ENCODE measurements at places on chromosomes 7 and 10.

DNA sequence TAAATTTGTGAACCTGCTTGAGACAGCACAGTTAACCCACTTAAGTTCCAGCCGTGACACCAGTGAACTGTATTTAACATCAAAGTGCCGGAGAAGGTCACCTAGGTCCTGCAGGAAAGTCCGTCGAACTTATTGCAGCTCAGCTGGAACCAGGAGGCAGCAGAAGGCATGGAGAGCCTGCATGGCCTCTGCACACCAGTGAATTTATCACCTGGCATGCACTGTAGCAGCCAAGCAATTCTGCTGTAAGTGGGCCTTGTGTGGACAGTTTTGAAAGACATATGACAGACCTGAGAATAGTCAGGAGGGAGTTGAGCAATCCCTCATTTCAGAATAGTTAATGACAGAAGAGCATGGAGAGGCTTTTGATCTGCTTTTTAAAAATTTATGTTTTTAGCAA lies 108.8 kb downstream of the PLXDC2 start:
- DNase-seq: no peak

DNA sequence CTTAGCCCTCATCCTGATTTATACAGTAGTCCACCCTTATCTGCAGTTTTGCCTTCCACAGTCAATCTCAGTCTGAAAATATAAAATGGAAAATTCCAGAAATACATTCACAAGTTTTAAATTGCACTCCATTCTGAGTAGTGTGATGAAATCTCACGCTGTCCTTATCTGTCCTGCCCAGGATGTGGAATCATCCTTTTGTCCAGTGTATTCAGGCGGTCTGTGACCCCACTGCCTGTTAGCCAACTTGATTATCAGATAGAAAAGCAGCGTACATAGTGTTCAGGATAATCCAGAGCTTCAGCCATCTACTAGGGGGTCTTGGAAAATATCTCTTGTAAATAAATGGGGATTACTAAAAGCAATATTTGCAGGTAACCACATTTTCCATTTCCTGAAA lies 146.3 kb downstream of the MALRD1 start:
- no peak for DNase-seq

GRCh38 chr10:112509558-112510291 lies 62.7 kb downstream of the VTI1A start:
- DNase-seq: no peak

DNA sequence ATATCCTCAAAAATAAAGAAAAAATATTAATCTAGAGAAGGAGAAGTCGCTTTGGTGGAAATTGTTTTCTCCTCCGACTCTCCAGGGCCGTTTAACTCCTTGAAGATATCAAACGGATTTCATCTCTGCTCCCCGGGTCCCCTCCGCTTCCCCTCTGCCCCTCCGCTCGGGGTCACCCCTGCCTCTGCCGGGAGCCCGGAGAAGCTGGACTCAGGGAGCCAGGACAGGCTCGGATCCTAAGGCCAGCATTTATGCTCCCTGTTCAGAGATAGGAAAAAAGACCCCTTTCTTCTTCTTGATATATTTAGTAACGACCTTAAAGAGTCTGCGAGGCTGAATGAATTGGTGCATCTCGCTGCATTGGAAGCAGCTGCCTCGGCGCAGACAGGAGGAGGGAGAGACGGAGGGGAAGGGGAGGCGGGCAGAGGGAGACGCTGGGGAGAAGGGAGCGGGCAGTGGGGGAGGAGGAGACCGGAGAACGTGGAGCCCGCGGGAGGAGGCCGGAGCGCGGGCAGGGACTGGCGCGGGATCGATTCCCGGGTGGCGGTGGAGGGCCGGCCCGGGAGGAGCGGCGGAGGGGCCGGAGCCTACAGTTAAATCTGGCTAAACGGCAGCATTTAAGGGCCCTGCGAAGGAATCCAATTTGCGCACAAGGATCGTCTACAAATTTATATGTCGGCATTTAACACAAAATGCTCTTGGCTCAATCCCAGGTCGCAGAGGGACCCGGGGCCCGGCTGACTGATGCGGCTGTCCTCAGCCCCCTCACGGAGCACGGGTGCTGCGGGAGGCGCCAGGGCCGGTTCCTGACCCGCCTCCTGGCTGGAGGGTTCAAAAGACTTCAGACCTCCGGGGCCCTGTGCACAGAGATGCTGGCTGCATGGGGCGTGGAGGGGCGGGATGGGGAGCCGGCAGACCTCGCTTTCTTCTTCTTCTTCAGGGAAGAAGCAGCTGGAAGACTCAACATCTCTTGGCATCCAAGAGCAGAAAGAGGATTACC lies 55.6 kb downstream of the CRTAC1 start:
- no peak for DNase-seq

- peak; percentile 38 for DNase-seq
These were observed at the start of gene PROSER2 for GRCh38 chr10:11823122-11823988. Gene PROSER2 (plus strand): TSS chr10:11823356. CDS start chr10:11852078, 28,722 bp downstream.

DNA sequence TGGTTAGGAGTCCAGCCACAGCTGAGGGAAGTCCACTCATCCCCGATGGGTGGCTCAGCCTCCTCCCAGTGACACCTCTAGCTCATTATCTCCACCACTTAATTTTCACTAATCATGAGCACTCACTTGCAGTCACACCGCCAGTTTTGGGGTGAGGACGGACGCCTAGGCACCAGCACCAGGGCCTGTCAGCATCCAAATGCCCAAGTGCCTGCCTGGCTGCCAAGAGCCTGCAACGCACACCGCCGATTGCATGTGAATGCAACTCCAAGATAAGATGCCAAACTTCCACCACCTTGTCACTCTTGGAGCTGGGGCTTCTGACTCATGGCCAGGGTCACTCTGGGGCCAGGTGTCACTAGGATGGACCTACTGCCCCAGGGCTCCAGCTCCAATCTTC lies 24.4 kb upstream of the SMARCD3 start:
- no peak for DNase-seq

DNA sequence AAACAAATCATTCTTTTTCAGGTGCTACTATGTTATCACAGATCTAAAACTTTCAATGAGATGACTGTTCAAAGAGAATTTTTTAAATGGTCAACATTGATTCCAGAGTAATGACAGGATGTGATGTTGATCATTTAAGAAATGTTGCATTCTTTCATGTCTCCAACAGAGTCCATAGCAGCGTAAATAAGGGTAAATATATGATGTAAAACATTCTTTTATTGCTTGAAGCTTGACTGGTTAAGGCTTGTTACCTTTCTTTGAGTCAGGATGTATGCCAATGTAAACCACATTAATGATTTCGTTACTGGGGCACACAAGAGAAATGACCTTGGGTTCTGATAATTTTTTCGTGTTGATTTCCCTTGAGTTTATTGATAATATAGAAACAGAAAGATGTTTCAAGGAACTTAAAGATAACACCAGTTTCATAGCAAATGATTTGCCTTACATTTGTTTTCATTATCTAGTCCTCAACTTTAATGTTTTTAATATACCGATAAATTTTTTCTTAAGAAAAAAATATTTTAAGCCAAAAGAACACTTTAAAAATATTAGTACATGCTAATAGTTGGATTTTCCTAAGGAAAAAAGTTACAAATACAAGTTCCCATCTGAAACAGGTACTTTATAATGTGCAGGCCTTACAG lies 3.5 kb downstream of the STK17A start:
- no peak for DNase-seq

GRCh38 chr7:122380992-122381391 lies 76.4 kb upstream of the FEZF1 start:
- DNase-seq: no peak

GRCh38 chr7:155555116-155555695 lies 8.8 kb upstream of the CNPY1 start:
- no peak for DNase-seq

- DNase-seq: no peak
These were observed 12.6 kb upstream of the COL1A2 start for GRCh38 chr7:94382132-94382531.

DNA sequence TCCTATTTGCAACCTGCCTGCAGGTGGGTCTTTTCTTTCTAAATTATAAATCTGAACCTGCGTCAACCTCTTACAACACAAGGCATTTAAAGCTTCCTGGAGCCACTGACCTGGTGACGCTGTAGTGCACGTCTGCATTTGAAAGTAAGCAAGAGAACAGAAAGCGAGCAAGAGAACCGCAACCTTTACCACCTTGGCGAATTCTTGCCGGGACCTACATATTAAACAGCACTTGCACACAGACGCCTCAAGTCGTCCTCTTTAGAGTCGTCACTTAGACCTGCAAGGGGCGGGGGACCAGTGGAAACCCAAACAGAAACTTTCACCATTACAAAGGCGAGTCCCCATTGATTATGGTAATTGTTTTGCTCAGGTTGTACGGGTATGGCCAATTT lies 9.5 kb downstream of the GLI3 start:
- DNase-seq: no peak

DNA sequence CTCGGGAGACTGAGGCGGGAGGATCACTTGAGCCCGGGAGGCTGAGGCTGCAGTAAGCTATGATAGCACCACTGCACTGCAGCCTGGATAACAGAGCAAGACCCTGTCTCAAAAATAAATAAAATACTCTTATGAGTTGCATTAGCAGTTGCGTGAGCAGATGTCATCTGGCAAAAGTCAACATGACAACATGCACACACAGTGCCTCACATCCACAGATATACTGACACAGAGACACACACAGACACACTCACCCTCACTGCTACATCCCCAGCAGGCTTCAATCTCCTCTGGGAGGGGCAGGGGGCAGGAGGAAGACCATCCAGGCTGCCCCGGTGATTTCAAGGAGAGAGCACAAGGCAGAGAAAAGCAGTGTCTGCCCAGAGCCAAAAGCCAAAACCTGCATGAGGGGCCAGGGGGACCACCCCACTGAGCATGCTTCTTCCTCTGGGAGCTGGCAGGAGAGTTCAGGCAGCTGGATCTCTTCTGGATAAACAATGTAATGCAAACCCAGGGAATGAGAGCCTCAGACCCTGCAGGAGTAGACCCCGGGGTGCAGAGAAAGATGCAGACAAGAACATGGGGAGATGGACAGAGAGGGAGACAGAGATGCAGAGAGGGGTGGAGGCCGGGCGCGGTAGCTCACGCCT lies 9.6 kb upstream of the ELN start:
- no peak for DNase-seq

- DNase-seq: no peak
These were observed 51.1 kb upstream of the MEOX2 start for GRCh38 chr7:15737601-15738000.

- no peak for DNase-seq
These were observed 513.9 kb downstream of the ADRA2A start for GRCh38 chr10:111590703-111591102.

GRCh38 chr7:106729720-106730385 lies 68.9 kb upstream of the CCDC71L start:
- DNase-seq: no peak

DNA sequence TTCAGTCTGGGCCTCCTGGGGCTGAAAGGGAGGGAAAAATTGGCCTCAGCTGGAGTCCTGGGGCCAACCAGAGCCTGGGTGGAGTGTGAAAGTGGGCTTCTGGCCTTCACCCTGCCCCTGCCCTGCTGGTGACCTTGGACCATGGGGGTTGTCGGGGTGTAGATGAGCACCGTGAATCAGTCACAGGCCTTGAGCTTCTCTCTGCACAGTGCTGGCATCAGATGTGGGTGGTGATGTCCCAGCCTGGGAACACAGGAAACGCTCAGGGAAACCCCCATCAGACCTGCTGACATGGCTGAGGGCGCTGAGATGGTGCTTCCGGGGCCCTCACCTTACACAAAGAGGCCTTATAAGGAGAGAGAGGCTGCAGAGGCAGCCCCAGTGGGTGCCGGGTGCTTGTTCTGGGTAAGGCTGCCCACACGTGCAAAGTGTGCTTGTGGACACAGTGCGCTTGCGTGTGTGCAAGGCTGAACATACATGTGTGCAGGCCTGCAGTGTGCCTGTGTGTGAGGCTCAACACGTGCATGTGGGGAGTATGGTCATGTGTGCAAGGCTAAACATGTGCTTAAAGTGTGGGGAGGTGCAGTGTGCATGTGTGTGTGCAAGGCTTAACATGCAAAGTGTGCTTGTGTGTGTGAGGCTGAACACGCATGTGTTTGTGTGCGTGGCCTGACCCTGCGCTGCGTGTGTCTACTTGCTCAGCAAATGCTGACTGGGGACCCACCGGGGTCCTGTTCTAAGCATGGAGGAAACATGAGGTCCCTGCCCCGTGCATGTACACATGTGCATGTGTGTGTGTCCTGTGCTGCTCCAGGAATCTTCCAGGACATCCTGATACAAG lies 6.5 kb downstream of the ARPC1B start:
- DNase-seq: no peak

DNA sequence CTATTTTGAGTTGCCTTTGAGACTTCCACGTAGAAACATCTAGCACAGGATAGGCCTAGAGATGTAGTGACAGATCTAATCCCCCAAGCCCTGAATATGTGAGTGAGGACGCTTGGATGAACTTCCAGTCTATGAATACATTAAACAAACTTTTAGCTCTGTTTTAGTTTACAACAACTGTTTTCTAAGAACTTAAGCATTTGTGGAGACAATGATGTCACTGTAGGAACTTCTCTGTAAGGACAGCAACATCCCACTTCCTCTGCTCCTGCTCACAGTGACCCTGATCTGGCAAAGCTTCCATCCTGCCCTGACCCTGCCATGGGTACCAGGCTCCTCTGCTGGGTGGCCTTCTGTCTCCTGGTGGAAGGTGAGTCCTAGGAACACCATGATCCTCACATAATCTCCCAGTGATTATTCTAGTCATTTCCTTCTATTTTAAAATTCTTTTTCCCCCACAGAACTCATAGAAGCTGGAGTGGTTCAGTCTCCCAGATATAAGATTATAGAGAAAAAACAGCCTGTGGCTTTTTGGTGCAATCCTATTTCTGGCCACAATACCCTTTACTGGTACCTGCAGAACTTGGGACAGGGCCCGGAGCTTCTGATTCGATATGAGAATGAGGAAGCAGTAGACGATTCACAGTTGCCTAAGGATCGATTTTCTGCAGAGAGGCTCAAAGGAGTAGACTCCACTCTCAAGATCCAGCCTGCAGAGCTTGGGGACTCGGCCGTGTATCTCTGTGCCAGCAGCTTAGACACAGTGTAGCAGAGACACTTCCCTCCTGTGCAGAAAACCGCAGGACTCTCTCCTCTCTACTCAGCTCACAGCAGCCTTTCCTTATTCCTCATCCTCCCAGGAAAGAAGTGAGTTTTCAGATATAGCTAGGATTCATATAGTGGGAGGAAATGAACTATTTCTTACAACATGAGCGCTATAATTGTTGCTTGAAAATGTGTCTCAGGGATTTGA lies 194.4 kb upstream of the PRSS1 start:
- no peak for DNase-seq

DNA sequence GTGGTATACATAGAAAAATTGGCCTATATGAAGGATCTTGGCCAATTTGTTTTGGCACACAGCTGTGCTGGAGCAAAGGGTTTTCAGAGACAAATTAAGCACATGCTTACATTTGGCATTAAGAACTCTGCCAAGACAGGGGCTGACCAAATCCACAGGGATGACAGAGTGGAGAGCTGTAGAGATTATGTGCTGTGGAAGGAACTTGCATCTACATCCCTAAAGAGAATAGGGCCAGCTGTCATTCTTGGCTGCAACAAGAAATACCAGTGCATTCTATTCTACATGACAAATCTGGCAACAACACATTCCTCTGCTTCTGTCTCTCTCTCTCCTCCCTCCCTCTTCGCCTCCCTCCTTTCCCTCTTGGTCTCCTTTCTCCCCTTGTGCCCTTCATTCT lies 75.6 kb downstream of the POM121L12 start:
- no peak for DNase-seq
